ENCODE measurements at places on chromosomes 12 and 14.

DNA sequence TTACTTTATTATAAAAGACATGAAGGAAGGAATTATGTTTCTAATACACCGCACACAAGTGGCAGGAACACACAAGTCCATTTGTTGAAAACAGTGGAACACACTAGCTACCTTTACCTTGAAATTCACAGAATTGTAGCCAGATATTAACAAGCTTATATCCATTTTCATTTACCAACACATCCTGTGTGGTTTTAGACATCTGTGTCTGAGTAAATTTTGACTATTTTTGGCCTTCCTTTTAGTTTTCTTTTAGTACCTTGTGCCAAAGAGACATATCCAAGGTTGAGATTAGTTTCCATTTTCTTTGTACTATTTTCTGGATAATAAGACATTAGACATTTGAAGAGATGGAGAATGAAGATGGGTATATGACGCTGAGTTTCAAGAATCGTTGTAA, at the start of gene KLRF2:
Gene KLRF2, plus strand, starts transcription at position 244 of the 400 bp plus-strand sequence. Its CDS starts 107 bp downstream, at position 351.
- no peak for DNase-seq

DNA sequence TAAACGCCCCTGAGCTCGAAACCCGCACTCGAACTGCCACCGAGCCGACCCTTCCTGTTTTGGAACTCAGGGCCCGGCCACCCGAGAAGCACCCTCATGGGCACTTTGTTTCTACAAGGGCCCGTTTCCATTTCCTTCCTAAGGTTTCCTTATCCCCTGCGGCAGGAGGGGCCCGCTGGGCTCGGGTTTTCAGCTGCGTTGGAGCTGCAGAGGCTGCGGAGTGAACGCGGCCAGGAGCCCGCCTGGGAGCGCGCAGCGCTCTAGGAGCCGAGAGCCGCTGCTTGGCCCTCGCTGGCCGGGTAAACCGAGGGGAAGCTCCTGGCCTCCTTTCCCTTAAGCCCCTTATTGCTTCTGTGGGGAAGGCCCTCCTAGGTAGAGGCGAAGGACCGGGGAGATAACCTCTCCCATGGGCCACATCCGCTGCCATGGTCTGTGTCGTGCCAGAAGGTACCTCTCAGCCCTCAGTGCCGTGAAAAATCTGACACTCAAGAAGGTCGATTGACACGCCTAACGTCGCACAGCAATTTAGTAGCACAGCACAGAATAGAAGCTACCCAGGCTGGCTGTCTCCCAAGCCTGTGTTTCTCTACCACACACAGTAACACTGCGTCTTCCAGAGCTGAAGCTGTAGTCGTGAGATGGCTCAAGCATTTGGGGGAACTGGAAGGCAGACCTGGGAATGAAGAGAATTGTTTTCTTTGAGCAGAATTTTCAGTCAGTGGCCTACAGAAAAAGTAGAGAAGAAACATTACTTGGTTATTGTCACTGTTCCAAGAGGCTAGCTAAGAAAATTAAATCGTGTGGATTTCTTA, 12.9 kb upstream of the CALM1 start:
- DNase-seq = no peak

GRCh38 chr12:2009623-2010022, 5.4 kb upstream of the DCP1B start:
- DNase-seq = no peak

DNA sequence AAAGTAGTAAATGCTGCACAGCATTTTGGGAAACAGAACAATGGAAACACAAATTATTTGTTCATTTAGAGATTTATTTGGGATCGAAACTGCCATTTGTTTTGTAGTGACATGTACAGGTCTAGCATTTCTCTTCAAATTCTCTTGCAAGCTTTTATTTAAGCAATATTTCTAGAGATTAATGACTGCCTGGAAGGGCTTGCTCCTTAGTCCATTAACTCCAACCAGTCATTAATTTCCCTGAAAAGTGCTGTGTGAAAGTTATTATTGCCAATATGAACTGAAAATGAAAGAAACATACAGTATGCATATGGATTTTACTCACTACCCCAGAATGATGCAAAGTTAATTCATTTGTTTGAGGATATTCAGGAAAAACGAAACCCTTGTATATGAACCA, 1349.6 kb upstream of the FLRT2 start:
- no peak for DNase-seq

- no peak for DNase-seq
Observed at GRCh38 chr12:131759176-131759575, 48.3 kb downstream of the SFSWAP start.

Measured in EL (cell line).